Heart right ventricle (tissue), 16 donors: ENCODE measurements at places on chromosomes 7 and 10. TPM values are rescaled to one million over a fixed set of nuclear protein-coding genes. Genes with fewer than 3 reads are reported as not detected.

PDGFA gene
- total RNA-seq: 27.0 TPM

HYAL4 gene
- not detected for total RNA-seq

FAM24A gene
- not detected for total RNA-seq

OR2A5 gene
- not detected for total RNA-seq

NAT16 gene
- total RNA-seq: not detected

TRIL gene
- total RNA-seq: 5.9 TPM

GRCh38 chr7:38893061-38893460 is 15.9 kb downstream of the VPS41 start:
- DNase-seq: no peak

DNA sequence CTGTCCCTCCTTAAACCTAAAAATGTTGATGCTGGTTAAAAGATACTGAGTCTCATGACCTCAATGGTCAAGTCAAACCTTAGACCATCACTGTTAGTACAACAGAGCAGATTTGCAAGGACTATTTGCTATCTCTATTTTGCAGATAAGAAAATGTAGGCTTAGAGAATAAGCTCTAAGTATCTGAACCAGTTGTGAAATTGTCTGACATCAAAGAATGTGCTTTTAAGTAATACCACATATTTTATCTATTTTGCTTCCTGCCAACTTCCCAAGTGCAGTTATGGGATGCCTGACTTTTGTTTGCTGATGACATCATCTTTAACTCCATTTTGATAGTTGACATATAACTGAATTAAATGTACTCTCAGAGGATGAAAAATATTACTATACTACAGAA is 83.6 kb upstream of the TMEM106B start:
- no peak for DNase-seq

GRCh38 chr10:93567277-93568104 is 1.0 kb downstream of the FFAR4 start:
- DNase-seq: no peak

DNA sequence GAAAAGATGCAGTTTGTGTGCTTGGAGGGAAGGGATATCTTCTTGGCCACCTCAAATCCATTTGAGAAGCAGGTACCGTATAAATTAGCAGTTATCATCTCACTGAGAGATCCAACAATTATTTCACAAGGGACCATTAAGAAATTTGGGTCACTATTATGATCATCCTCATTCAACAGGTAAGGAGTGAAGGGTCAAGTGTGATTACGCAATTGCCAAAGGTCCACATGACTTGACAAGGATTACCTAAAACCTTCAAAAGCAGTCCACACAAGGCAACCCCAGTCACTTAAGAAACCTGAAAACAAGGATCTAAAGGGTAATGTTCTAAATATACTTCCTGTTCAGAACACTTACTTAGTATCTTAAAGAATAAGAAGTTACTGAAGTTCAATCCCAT is 27.4 kb downstream of the CCDC6 start:
- no peak for DNase-seq

DNA sequence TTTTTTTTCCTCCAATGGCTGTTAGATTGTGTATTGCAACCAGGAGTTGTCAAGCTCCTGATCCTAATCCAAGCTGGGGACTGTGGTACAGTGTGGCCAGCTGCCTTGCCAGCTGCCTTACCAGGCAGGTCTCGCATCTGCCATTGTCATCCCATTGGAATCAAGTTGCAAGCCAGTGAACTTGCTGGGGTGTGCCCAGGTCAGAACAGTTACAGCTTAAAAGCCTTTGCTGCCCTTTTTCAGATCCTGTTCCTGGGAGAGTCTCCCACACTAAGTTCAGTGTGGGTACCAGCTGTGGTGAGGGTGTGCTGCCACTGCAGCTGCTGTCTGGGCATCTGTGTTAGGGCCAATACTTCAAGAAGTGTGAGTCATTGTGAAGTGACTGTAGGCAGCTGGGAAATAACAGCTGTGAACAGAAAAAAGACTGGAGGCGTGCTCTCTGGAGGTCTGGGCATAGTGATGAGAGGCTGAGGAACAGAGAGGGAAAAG is 72.8 kb downstream of the CCNY start:
- DNase-seq: no peak

DNA sequence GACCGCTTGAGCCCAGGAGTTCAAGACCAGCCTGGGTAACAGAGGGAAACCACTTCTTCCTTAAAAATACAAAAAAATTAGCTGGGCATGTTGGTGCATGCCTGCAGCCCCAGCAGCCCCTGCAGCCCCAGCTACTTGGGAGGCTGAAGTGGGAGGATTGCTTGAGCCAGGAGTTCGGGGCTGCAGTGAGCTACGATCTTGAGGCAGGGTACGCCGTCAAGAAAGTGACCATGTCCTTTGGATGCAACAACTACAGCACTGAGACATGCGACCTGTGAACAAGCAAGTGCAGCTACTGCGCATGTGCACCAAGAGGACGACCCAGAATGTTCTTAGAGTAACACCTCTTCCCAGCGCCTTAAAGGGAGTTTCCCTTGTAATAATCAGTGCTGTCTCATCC is 66.6 kb upstream of the ZNF479 start:
- DNase-seq: no peak

- no peak for DNase-seq
These were observed 60.4 kb upstream of the ARHGAP21 start for GRCh38 chr10:24784061-24784460.

- no peak for DNase-seq
These were observed 32.7 kb upstream of the RBAK start for GRCh38 chr7:5012985-5013384.

- no peak for DNase-seq
These were observed 291.8 kb downstream of the CRPPA start for GRCh38 chr7:16129431-16130110.

DNA sequence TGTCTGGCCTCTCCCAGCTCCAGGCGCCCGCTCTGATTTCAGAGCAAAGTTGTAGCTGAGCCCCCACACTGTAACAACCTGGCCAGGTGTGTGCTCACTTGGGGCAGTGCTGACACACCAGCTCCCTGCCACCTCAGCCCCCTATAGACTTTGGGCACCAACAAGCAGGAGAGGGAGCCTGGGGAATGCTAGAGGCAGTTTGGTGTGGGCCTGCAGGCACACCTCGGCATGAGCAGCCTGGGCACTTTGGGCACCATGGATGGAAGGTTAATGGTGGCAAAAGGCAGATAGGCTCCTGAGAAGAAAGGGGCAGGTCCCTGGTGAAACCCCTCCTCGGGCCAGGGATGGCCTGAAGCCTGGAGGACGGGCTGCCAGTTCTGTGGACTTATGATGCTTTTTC is 212.7 kb upstream of the GNAI1 start:
- no peak for DNase-seq

- peak; percentile 85 for DNase-seq
These were observed 19.3 kb downstream of the TCAF1 start for GRCh38 chr7:143882604-143883078.

DNA sequence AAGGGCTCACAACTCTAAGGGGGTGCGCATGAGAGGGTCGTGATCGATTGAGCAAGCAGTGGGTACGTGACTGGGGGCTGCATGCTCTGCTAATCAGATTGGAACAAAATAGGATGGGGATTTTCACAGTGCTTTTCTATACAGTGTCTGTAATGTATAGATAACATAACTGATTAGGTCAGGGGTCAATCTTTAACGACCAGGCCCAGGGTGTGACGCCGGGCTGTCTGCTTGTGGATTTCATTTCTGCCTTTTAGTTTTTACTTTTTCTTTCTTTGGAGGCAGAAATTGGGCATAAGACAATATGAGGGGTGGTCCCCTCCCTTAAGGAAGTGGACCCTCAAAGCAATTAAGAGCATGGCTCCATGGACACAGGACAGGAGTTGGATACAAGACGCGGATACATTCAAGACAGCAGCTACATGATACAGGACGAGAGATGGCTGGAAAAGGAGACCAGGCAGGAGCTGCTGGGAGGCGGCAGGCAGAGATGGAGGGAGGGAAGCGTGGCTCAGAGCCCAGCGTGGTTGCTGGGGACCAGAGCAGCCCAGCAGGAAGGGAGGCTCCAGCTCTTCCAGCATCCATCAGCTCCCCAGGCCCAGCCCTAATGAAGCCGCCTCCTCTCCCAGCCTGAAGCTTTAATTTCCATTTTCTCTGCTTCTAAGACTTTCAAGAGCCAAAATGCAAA is 31.6 kb downstream of the GSDME start:
- no peak for DNase-seq

- peak; percentile 66 for DNase-seq
These were observed 32.6 kb downstream of the DUSP5 start for GRCh38 chr10:110530131-110530831.

DNA sequence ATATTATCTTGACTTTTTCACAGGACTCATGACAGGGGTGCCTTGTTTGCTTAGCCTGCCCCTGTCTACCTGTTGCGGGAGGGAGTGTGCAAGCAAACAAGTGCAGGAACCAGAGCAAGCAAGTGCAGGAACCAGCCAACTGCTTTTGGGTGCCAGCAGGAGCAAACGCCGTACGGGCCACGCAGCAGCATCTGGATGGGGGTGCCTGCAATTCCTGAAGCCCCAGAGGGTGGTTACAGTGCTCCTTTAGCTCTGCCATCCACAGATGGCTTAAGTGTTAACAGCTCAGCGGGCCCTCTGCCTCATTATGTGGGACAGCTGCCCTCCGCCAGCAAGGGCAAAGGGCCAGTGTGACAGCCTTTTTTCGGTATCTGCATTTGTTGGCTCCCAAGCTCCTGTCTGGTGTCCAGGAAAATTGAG is 83.5 kb downstream of the MICU1 start:
- DNase-seq: no peak

DNA sequence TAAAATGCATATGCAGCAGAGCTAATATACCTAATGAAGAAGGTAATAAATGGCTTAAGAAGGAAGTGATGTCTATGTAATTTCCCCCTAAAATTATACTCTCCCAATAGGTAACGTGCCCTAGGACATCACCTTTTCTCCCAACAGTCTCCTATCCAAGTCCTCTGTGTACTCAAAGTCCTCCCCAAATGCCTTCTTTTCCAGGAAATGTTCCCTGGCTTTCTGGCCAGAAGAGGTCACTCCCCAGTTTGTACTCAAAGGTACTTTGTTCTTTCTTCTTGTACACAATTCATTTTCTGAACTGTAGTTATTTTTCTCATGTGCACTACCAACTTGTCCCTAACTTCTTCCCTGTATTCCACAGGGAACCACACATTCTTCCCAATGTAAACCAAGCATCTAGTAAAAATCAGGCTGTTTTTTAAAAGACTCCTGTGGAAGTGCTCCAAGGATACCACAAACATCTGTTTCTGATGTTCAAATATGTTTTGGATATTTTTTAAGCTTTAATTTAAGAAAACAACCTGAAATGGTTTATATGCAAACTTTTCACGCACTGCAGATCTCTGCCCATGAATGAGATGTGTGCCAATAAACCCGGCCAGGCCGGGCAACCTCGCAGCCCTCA is 262.3 kb upstream of the KLF14 start:
- no peak for DNase-seq

DNA sequence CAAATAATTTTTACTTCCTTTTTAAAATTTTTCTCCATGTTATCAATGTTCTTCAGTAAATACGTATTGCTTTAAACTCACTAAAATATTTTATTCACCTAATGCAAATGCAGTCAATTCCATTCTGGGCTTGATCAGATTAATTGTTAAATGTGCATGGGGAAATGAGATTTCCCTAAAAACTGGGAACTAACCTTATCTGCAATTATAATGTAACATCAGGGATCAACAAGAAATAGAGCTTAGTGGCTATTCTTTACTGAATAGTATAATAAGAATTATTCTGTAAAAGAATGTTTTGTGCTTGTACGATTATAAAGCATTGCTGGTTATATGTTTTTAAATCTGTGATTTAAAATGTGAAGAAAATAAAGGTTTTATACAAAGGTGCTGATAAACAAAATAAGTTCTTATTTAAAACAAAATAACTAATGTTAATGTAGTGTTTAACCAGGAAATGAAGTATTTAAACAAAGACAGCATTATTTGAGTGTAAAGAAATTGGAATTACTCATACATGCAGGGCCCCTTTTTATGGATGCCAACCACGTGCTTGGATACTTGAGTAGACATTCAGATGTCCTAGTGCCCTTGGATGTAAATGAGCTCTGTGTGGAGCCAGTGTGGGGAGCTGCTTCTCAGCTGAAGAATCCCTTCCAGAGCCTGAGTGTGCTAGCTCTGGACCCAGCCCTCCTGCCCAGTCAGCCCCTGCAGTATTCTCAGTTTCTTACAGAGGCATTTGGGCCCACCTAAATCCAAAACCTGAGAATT is 84.2 kb downstream of the REEP3 start:
- no peak for DNase-seq

DNA sequence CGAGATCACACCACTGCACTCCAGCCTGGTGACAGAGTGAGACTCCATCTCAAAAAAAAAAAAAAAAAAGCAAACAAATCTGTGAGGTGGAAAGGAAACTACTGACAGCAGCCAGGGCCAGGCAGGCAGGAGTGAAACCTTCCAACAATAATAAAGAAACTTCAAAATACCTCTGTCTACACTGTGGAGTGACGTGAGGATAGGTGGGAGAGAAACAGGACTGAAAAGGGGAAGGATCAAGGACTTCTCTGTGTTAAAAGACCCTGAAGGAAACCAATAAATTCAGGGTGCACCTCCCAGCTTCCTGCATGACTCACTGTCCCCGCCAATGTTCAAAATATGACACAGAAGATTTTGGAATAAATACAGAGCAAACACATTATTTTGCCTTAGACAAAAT is 82.9 kb downstream of the KIAA1549 start:
- DNase-seq: no peak

DNA sequence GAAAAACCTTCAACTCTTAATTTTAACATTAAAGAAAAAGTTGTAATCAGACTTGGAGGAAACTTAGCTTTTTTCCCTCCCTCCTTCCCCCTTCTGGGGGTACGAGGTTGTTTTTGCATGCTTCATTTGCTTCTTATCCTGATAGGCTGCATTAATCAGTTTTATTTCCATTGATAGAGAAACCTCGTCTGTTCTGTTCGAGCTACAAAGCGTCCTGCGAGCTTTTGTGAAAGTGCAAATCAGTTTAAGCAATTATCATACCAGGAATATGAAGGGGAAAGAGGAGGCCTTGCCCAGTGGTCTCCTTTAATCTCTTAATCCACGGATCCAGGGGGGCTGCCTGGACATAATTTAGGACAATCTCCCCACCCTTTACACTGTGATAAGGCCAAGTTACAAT is 7.5 kb downstream of the EMX2 start:
- DNase-seq: no peak

DNA sequence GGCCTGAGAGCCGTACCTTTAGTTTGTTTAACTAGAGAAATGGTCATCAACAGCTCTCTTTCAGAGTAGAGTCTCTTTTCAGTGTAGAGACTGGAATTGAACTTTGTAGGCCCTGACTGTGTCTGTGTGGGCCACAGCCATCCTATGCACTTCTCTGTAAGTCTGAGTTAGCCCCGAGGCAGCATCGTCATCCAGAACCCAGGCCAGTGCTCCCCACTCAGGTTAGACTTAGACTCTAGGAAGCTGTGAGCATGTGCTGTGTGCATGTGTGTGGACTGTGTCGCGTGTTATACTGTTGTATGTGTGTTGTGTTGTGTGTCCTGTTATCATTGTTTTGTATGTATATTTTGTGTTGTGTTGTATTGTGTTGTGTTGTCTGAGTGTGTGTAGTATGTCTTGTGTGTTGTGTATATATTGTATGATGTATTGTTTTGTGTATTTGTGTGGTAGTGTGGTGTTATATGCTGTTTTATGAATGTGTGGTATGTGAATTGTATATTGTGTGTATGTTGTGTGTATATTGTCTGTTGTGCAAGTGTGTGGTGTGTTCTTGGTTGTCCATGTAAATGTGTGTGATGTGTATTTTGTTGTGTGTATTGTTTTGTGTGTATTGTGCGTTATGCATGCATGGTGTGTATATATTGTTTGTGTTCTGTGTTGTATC is 18.1 kb upstream of the NCAPG2 start:
- no peak for DNase-seq

GRCh38 chr7:12210179-12211053 is 678 bp upstream of the TMEM106B start:
- peak; percentile 6 for DNase-seq

- no peak for DNase-seq
These were observed 9.7 kb downstream of the ABLIM1 start for GRCh38 chr10:114648368-114648767.
